ENCODE measurements at places on chromosomes 7 and 10.

DNA sequence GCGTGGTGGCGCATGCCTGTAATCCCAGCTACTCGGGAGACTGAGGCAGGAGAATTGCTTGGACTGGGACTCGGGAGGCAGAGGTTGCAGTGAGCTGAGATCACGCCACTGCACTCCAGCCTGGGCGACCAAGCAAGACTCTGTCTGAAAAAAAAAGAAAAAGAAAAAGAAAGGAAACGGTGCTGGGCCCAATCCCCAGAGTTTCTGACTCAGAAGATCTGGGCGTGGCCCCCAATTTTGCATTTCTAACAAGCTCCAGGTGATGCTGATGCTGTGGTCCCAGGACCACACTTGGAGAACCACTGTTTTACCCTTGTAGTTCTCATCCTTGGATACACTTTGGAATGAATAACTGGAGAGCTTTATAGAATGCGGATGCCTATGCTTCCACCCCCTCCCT, 79.0 kb downstream of the C10orf105 start:
- no peak for DNase-seq

DNA sequence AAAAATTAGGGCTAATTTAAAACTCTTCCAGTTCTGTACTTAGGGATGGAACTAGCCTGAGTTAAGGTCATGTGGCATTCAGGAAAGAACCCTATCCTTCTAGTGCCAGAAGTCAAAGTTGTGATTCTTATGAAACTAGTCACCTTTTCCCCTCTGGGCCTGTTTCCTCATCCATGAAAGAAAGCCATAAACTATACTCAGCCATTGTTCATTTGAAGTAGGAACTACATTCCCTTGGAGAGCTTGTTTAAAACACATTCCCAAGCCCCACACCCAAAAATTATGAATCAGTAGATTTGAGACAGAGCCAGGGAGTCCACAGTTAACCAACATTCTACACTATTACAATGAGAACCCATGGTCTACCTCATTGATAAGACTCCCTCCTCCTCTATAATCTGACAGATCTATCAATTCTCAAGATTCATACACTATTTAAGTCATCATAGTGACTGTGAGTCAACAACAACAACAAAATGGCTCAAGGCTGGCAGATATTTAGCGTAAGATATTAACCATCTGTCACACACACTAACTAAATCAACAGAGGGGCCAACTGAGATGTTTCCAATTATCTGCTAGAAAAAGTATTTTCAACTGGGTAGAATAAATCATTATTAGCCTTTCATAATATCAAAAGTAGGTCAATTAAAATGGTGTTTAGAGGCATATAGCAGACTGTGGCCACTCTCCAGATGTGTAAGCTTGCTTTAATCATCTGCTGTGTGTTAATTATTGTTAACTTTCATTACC, 102.3 kb downstream of the SLC25A13 start:
- peak; percentile 77 for DNase-seq

DNA sequence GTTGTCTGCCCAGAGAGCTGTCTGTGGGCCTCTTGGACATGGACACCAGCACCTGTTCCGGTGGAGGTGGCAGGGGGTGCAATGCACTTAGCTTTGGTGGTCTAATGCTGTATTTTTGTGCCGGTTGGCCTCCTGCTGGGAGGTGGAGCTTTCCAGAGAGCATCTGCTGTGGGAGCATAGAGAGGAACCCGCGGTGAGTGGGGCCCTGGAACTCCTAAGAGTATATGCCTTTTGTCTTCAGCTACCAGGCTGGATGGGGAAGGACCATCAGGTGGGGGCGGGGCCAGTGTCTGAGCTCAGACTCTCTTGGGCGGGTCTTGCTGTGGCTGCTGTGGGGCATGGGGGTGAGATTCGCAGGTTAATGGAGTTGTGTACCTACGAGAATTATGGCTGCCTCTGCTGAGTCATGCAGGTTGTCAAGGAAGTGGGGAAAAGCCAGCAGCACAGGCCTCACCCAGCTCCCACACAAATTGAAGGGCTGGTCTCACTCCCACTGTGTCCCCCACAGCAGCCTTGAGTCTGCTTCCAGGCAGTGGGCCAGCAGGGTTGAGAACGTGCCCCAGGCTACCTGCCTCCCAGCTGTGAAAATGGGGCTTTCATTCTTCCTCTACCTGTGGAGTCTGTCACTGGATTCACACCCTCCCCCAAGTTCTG, 29.0 kb downstream of the JAKMIP3 start:
- no peak for DNase-seq

GRCh38 chr10:91593366-91593765, 39.5 kb downstream of the PPP1R3C start:
- no peak for DNase-seq

DNA sequence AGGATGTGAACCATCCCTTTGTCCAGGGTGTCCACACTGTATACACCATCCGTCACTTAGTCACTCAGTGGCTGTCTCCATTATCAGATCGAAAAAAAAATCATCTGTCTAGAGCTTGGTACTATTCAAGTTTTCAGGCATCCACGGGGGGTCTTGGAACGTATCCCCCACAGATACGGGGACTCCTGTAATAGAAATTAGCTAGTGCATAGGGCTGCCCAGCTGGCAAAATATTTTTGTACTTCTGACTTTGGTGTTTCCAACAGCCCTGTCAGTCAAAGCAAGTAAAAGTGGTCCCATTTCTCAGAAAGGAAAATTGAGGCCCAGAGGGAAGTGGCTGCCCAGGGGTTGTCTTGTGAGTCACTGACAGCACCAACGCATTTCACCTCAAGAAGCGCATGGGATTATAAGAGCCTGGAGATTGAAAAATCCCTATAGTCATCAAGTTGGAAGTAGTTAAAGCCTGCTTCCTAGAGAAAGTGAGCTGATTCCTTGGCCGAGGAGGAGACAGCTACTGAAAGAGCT, 52.1 kb upstream of the SLC29A3 start:
- no peak for DNase-seq

DNA sequence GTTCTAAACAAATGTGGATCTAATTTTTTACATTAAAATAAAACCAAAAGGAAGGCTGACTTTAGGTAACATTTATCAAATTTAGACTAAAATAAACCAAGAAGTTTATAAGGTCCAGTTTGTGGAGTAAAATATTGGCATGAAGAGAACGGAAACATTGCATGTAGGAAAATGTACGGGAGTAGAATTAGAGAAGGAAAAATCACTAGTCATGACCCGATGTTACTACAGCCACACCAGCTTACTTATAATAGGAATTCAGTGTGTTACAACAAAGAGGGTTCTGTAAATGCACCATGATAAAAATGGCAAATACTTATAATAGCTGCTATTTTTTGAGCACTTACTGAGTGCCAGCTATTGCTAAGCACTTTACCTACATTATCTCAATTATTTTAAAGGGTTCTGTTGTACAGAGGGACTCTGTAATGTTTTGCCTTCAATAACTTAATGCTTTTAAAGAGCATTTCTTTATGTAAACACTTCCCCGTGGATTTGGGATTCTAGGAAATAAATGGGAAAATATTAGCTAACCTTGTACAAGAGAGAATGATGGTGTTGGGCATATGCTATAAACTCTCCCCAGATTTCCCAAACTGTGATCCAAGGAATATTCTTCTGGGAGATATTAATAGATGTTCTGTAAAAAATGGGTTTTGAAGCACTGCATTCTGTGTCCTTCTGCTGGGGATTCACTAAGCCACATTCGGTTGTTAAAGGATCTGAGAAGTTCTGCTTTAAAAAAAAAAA, 296.7 kb downstream of the BBS9 start:
- DNase-seq: no peak
